ENCODE measurements at places on chromosomes 7 and 10.

GRCh38 chr10:113820507-113820906 is 33.4 kb downstream of the DCLRE1A start:
- H3K27me3 ChIP-seq: no peaks in the 10 kb centered on the region
- peak; percentile 43 for DNase-seq
- H3K4me3 ChIP-seq: no peak overlapping the region
- H3K36me3 ChIP-seq: no peaks in the 10 kb centered on the region
- H3K27ac ChIP-seq: no peak overlapping the region

- DNase-seq: no peak
- H3K36me3 ChIP-seq: no peaks in the 10 kb centered on the region
- no peak overlapping the region for H3K4me3 ChIP-seq
Measured at GRCh38 chr7:11505471-11505985, 326.5 kb downstream of the THSD7A start.

DNA sequence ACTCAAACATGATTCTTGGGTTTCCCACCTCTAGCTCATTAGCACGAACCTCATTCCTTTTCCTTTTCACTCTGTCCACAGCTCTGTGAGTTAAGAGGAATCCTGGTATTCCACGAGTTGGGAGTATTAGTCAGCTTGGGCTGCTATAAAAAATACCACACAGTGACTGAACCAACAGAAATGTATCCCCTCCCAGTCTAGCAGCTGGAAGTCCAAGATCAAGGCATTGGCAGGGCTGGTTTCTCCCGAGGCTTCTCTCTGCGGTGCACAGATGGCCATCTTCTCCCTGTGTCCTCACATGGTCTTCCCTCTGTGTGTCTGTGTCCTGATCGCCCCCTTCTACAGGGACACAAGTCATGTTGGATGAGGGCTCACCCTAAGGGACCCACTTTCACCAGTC is 261.6 kb downstream of the TNS3 start:
- H3K4me1 ChIP-seq: no peaks in the 10 kb centered on the region
- peaks cover 52% of the 10 kb centered on the region for H3K36me3 ChIP-seq
- H3K27ac ChIP-seq: no peak overlapping the region
- DNase-seq: no peak
- H3K27me3 ChIP-seq: no peaks in the 10 kb centered on the region

DNA sequence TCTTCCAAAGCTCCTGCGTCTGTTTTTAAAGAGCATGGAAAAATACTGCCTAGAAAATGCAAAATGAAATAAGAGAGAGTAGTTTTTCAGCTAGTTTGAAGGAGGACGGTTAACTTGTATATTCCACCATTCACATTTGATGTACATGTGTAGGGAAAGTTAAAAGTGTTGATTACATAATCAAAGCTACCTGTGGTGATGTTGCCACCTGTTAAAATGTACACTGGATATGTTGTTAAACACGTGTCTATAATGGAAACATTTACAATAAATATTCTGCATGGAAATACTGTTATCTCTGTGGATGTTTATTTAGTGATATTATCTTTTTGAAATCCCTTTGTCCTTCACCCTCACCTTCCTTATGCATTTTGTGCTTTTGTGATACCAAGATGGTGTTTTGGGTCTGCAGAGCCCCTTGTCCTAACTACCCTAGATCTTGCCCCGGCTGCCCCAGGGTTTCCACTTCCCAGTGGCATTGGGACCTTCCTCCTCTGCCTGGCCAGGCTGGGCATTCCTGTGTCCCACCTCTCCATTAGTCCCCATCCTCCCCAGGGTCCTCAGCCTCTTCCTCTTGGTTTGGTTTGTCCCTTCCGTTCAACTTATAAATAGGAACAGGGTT is 5.2 kb downstream of the IGFBP1 start:
- 0 out of 2 replicates have a peak, but pooled peaks cover 5% of the 10 kb centered on the region for H3K27me3 ChIP-seq
- no peak for DNase-seq
- no peak overlapping the region for H3K27ac ChIP-seq
- H3K4me1 ChIP-seq: peaks cover 3% of the 10 kb centered on the region
- H3K4me3 ChIP-seq: no peak overlapping the region

DNA sequence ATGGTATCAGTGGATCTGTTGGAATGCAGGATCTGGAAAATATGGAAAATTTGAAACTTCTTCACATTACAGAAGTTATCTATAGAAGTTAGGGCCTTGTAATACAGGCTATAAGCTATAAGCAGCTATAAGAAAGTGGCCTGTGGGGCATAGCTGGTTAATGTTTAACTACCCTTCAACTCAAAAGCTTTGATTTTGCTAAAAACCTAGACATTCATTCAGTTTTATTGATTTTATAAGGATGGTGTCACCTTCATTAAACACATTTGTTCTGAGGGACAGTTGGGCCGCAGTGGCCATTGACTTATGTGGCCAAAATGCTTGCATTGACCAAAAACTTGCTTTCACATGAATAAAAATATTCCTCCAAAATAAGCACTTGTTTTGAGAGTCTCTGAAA is 13.1 kb upstream of the AKR1C3 start:
- no peak overlapping the region for H3K27ac ChIP-seq
- H3K4me1 ChIP-seq: no peaks in the 10 kb centered on the region
- H3K36me3 ChIP-seq: no peaks in the 10 kb centered on the region
- no peaks in the 10 kb centered on the region for H3K27me3 ChIP-seq
- no peak overlapping the region for H3K4me3 ChIP-seq

DNA sequence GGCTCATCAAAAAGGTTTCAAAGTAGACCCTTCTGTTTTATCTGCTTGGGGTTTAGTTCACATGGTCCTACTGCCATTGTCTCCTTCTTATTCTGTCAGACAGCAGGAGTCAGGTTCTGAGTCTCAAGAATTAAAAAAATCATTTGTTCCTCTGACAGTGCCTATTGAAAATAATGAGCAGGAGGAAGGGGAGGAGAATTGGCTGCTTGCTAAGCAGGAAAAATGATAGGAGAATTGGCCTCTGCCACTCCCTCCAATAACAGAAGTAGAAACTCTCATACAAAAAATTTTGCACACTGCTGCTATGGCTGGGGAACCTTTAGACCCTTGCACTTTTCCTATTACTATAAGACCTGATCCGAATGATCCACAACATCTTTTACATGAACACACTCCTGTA is 35.7 kb downstream of the OR13A1 start:
- H3K27ac ChIP-seq: no peak overlapping the region
- no peaks in the 10 kb centered on the region for H3K36me3 ChIP-seq
- DNase-seq: no peak
- no peaks in the 10 kb centered on the region for H3K4me1 ChIP-seq

GRCh38 chr7:17315974-17316373 is 17.5 kb downstream of the AHR start:
- H3K4me1 ChIP-seq: no peaks in the 10 kb centered on the region
- H3K27me3 ChIP-seq: peaks cover 41% of the 10 kb centered on the region
- DNase-seq: no peak
- no peak overlapping the region for H3K4me3 ChIP-seq
- H3K27ac ChIP-seq: no peak overlapping the region

GRCh38 chr10:22005763-22006162 is 2.2 kb upstream of the DNAJC1 start:
- H3K36me3 ChIP-seq: no peaks in the 10 kb centered on the region
- H3K4me3 ChIP-seq: no peak overlapping the region
- H3K27me3 ChIP-seq: no peaks in the 10 kb centered on the region
- H3K4me1 ChIP-seq: peaks cover 9% of the 10 kb centered on the region
- DNase-seq: no peak

DNA sequence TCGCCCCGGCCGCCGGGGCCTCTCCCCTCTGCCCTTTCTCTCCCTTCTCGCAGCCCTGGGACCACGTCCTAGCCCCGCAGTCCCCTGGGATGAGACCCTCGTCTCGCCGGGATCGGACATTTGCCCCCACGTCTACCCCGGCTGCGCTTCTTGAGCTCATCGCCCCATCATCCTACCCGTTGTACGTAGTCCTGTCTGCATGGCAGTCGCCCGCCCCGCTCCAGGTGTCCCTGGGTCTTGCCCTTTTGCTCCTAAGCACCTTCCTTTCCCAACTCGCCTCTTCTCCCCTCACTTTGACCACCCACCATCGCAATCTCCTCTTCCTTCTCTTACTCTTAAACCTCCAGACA is 582 bp downstream of the TPST1 start:
- H3K27ac ChIP-seq: peak overlapping the region; percentile 42
- no peak for DNase-seq
- peak overlapping the region; percentile 72 for H3K4me3 ChIP-seq
- H3K36me3 ChIP-seq: no peaks in the 10 kb centered on the region

DNA sequence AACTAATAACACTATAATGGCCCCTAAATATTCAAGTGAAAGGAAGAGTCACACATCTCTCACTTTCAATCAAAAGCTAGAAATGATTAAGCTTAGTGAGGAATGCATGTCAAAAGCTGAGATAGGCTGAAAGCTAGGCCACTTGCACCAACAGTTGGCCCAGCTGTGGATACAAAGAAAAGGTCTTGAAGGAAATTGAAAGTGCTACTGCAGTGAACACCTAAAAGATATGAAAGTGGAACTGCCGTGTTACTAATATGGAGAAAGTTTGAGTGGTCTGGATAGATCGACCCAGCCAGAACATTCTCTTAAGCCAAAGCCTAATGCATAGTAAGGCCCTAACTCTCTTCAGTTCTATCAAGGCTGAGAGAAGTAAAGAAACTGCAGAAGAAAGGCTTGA is 12.1 kb upstream of the SNX13 start:
- H3K27me3 ChIP-seq: no peaks in the 10 kb centered on the region
- H3K4me1 ChIP-seq: no peaks in the 10 kb centered on the region
- H3K27ac ChIP-seq: no peak overlapping the region
- DNase-seq: no peak

DNA sequence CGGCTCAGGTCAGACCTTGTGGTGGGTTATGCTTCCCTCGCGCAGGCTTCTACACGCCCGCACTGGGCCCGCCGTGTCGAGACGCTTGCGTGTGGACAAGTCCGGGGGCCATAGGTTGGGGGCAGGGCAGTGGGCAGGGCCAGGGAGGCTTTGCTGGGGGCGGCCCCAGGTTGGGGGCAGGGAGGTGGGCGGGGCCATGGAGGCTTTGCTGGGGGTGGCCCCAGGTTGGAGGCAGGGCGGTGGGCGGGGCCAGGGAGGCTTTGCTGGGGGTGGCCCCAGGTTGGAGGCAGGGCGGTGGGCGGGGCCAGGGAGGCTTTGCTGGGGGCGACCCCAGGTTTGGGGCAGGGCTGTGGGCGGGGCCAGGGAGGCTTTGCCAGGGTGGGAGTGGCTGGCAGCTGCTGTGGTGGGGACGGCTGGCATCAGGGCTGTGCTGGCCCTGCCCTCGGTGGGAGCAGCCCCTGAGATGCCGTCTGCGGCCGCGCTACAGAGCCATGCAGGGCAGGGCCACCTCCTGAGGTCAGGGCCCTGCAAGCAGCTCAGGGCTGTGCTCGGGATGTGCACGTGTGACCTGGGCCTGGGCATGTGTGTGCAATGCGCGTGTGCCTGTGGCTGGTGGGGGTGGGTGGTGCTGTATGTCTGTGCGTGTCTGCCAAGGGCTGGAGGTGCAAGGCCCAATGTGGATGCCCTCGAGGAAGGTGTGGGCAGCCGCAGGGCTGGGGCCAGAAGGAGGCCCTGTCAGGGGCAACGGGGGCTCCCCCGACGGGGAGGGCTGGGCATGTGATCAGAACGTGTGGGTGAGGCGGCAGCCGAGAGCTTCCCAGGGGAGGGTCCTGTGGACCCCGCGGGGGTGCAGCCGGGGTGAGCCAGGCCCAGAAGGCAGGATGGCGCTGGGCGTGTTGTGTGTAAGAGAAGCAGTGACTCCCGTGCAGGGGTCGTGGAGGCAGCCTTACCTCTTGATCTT is 72.5 kb upstream of the NKX6-2 start:
- no peak overlapping the region for H3K4me3 ChIP-seq
- DNase-seq: no peak
- no peak overlapping the region for H3K27ac ChIP-seq
- H3K36me3 ChIP-seq: no peaks in the 10 kb centered on the region

- no peaks in the 10 kb centered on the region for H3K36me3 ChIP-seq
- H3K27ac ChIP-seq: no peak overlapping the region
- no peaks in the 10 kb centered on the region for H3K27me3 ChIP-seq
Measured at GRCh38 chr10:14815681-14816080, 22.2 kb downstream of the CDNF start.

DNA sequence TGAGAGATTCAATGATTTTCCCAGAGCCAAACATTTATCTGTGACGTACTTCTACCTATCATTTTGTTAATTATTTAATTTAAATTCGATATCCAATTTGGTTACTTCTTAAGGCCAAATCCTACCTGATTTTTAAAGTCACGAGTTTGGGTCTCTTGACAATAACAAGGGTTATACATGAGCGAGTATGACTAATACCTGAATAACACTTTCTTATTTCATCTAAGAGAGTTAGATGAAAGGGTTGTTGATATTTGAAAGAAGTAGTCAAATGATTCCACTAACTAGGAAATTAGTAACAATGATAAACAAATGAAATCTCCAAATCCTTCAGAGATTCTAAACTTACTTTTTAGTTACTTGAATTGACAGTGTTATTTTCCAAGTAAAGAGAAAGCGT is 1086.9 kb downstream of the XPNPEP1 start:
- no peaks in the 10 kb centered on the region for H3K4me1 ChIP-seq
- no peaks in the 10 kb centered on the region for H3K27me3 ChIP-seq
- H3K36me3 ChIP-seq: no peaks in the 10 kb centered on the region

DNA sequence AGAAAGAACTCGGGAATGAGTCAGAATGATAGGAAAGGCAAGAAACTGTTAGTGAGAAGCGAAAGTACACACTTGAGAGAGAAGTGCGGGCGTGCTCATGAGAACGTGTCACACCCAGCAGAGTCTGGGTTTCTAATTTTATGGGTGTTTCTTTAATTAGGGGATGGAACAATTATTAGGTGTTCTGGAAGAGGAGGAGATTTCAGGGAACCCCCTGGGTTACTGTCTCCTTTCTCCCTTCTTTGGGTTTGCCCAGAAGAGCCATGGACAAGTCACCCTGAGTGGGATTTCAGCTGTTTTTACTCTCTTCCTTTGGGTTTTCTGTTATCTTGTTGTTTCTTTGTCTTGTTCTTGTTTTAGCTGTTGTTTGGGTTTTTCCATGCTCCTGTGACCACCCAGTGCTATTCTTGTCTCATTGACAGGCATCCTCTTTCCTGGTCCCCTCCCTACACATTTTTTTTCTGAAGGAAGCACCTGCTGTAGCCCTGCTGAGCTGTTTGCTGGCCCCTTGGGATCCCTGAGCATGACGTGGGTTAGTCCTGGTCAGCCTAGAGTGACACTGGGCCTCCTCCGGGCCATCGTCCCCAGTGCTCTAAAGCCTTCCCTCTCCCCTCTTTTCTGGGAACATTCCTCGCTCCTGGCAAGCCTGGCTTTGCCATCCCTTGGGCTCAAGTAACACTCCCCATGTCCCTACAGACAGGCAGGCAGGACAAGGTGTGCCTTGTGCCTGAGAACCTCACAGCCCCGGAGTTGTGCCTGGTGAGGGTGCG is 3.5 kb downstream of the SH2D4B start:
- DNase-seq: no peak
- H3K4me1 ChIP-seq: peaks cover 26% of the 10 kb centered on the region
- no peaks in the 10 kb centered on the region for H3K27me3 ChIP-seq
- H3K36me3 ChIP-seq: no peaks in the 10 kb centered on the region

DNA sequence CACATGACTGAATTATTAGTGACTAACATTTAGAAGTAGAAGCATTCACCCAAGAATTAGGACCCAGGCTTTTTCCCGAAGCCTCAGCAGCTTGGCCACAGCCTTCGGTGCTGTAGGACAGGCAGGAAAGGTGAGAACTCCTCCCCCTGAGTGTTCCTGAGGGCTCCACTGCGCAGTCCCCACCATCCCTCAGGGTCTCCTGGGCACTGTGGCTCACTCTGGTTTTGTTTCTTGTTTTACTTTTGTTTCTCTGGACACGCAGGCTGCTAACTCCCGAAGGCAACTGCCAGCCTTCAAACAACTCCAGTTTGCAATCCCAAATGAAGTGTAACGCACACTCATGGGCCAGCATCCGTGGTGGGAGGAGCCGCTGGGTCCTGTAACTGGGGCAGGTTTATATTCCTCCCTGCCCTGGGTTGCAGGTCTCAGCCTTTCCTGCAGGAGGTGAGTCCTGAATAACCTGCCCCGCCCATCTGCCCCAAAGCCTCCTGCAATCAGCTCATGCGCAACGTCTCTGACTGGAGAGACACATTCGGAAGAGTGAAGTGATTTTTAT is 492.9 kb downstream of the PTPRN2 start:
- H3K4me3 ChIP-seq: no peak overlapping the region
- no peak for DNase-seq
- H3K27ac ChIP-seq: no peak overlapping the region
